ENCODE measurements at places on chromosomes 16 and 17.

DNA sequence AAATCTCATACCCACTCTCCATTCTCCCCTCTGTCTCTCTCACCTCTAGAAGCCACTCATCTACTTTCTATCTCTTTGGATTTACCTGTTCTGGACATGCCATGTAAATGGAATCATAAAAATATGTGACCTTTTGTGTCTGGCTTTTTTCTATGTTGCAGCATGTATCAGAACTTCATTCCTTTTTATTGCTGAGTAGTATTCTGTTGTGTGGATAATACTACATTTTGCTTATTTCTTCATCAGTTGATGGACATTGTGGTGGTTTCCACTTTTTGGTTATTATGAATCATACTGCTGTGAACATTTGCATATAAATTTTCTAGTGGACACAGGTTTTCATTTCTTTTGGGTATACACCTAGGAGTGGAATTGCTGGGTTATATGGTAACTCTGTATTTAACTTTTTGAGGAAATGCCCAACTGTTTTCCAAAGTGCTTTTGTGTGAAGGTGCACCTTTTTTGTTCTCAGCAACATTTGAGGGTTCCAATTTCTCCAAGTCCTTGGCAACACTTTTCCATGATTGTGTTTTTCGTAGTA lies 18.2 kb downstream of the MRTFB start:
- no peak for DNase-seq
- peaks cover 24% of the 10 kb centered on the region for H3K4me1 ChIP-seq
- H3K27me3 ChIP-seq, result peaks cover 2% of the 10 kb centered on the region
- no peak overlapping the region for H3K27ac ChIP-seq
- no peak overlapping the region for H3K4me3 ChIP-seq

DNA sequence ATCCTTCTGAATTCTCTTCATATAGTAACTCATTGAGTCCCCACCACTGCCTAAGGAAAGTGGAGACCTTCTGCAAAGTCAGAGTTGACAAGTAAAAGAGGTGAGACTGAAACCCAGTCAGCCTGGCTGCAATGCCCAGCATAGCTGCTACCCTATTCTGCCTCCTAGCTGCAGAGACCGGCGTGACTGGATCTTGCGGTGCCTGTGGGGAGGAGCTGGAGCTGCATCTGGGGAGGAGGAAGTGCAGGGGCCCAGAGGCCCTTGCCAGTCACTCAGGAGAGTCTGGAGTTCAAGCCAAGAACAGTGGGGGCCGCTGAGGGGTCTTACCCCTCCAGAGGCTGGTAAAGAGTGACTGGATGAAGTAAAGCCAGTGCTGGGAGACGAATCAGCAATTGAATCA lies 35.0 kb upstream of the ZNF423 start:
- peaks cover 12% of the 10 kb centered on the region for H3K4me1 ChIP-seq
- no peaks in the 10 kb centered on the region for H3K36me3 ChIP-seq
- H3K4me3 ChIP-seq, result no peak overlapping the region
- peak; percentile 57 for DNase-seq
- peaks cover 3% of the 10 kb centered on the region for H3K27me3 ChIP-seq
- H3K27ac ChIP-seq, result no peak overlapping the region

DNA sequence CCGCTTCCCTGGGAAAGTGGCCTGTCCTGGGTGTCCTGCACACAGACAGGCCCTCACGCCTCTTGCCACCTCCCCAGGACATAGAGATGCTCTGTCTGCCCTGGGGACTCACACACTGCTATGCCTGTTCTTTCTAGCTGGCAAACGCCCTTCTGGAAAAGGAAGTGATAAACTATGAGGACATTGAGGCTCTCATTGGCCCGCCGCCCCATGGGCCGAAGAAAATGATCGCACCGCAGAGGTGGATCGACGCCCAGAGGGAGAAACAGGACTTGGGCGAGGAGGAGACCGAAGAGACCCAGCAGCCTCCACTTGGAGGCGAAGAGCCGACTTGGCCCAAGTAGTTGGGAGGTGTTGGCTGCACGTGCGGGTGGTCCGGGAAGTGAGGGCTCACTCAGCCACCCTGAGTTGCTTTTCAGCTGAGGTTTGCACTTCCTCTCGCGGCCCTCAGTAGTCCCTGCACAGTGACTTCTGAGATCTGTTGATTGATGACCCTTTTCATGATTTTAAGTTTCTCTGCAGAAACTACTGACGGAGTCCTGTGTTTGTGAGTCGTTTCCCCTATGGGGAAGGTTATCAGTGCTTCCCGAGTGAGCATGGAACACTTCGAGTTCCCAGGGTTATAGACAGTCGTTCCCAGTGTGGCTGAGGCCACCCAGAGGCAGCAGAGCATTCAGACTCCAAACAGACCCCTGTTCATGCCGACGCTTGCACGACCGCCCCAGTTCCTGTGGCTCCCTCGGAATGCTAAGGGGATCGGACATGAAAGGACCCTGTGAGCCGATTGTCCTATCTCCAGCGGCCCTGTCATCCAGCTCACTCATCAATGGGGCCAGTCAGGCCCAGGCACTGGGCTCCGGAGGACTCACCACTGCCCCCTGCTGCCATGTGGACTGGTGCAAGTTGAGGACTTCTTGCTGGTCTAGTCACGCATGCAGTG lies 3.5 kb upstream of the RPL13 start:
- peaks cover 6% of the 10 kb centered on the region for H3K27me3 ChIP-seq
- H3K4me3 ChIP-seq, result peak overlapping the region; percentile 24
- DNase-seq, result peak; percentile 93
- H3K4me1 ChIP-seq, result peaks cover 12% of the 10 kb centered on the region

GRCh38 chr17:31660684-31661083 lies 198.4 kb downstream of the COPRS start:
- H3K36me3 ChIP-seq, result peaks cover 5% of the 10 kb centered on the region
- DNase-seq, result no peak
- peaks cover 6% of the 10 kb centered on the region for H3K27me3 ChIP-seq
- H3K4me1 ChIP-seq, result no peaks in the 10 kb centered on the region

DNA sequence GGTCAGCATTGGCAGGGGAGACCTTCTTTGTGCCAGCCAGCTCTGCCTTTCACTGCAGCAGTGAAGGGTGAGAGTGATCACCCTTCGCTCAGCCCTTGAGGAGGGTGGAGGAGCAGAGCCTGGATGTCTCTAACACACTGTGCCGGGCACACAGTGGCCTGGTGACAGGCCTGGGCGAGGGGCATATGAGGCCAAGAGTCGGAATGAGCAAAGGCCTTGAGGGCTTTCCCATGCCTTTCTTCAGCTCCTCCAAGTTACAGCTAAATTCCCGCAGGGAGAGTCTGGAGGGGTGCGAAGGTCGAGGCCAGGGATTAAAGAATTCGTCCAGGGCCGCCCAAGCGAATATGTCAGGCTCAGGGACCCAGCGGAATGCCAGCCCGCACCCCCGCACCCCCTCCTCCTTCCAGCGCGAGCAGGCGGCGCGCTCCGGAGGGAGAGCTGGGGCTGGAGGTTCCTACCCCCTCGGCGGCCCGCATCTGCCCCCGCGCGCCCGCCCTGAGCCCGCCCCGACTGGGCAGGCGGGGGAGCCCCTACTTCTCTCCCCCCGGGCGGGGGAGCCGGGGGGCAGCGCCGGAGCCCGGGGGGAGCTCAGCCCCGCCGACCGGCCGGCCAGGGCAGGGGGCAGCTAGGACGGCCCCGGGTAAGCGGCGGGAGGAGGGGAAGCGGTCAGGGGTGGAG lies at the start of gene RASL10B:
Gene RASL10B, plus strand, starts transcription at position 401 of the 678 bp plus-strand sequence. CDS start 3,546 bp downstream, outside the sequence.
- peaks cover 9% of the 10 kb centered on the region for H3K36me3 ChIP-seq
- H3K27me3 ChIP-seq, result peaks cover 11% of the 10 kb centered on the region
- peak; percentile 59 for DNase-seq
- H3K27ac ChIP-seq, result no peak within 1 kb of the TSS

- no peak overlapping the region for H3K27ac ChIP-seq
- peaks cover 45% of the 10 kb centered on the region for H3K4me1 ChIP-seq
- no peak for DNase-seq
- H3K36me3 ChIP-seq, result peaks cover 21% of the 10 kb centered on the region
Observed at GRCh38 chr17:82274134-82275020, 877 bp upstream of the CSNK1D start.

DNA sequence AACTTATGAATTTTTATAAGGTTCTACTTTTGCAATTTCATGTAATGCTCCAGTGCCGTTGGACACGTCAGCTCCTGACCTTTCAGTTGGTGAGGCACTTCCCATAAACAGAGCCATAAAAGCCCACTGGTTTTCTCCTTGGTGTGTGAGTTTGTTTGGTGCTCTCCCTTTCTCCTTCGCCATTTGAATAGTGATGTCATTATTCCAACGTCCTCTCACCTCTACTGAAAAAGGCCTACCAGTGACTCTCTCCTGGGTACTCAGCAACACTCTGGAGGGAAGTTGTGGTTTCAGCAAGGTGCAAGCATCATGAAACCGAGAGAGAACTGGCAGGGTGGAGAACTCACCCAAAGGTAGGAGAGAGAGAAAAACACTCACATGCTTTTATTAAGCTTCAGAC lies 29.6 kb upstream of the HNF1B start:
- H3K4me1 ChIP-seq, result peaks cover 4% of the 10 kb centered on the region
- H3K27me3 ChIP-seq, result peaks cover 2% of the 10 kb centered on the region
- DNase-seq, result no peak
- H3K4me3 ChIP-seq, result no peak overlapping the region
- H3K27ac ChIP-seq, result no peak overlapping the region

- H3K27ac ChIP-seq, result no peak overlapping the region
- H3K4me1 ChIP-seq, result no peaks in the 10 kb centered on the region
- DNase-seq, result no peak
- no peak overlapping the region for H3K4me3 ChIP-seq
Observed at GRCh38 chr16:7714775-7715174, 382.1 kb downstream of the RBFOX1 start.

GRCh38 chr17:19539040-19539399 lies 5.4 kb downstream of the SLC47A1 start:
- peaks cover 9% of the 10 kb centered on the region for H3K27me3 ChIP-seq
- no peak overlapping the region for H3K4me3 ChIP-seq
- H3K4me1 ChIP-seq, result peaks cover 13% of the 10 kb centered on the region

GRCh38 chr16:3088450-3088849 lies 10.6 kb downstream of the ZSCAN10 start:
- peaks cover 43% of the 10 kb centered on the region for H3K4me1 ChIP-seq
- H3K27ac ChIP-seq, result peak overlapping the region; percentile 96
- DNase-seq, result no peak
- H3K27me3 ChIP-seq, result peaks cover 14% of the 10 kb centered on the region

GRCh38 chr17:55005520-55005919 lies 37.0 kb downstream of the STXBP4 start:
- no peaks in the 10 kb centered on the region for H3K4me1 ChIP-seq
- no peaks in the 10 kb centered on the region for H3K36me3 ChIP-seq
- no peaks in the 10 kb centered on the region for H3K27me3 ChIP-seq
- no peak overlapping the region for H3K27ac ChIP-seq

DNA sequence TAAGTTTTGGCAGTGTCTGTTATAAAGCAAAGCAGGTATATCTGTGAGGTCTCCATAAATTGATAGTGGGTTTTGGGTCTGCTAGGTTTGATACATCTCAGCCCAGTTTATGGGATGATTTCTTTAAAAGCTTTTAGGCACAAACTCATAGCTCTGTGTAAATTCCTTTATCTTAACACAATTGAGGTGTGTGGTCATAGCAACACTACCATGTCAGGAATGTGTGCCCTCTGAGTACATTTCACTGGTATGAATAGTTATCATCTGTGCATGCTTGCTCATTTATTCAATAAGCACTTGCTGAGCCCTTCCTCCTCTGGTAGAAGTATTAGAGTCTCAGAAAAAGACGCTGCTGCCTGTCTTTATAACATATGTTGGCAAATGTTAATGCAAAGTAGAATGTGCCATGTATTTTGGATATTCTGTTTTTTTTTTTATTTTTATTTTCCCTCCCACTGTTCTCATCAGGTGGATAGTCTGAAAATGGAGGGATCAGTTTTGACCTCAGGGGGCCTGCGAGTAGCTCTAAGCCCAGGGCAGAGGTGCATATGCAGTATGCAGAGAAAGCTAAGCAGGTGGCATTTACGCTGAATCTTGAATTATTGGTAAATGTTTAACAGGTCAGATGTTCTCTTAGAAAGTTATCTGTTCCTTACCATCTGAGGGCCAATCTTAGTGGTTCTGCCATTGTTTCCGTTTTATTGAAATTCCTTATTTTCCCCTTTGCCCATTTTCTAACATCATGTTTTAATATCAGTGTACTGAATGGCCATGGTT lies 90.7 kb downstream of the WNT3 start:
- H3K27ac ChIP-seq, result no peak overlapping the region
- no peak for DNase-seq
- H3K27me3 ChIP-seq, result no peaks in the 10 kb centered on the region
- H3K36me3 ChIP-seq, result no peaks in the 10 kb centered on the region
- peaks cover 18% of the 10 kb centered on the region for H3K4me1 ChIP-seq
- H3K4me3 ChIP-seq, result no peak overlapping the region

DNA sequence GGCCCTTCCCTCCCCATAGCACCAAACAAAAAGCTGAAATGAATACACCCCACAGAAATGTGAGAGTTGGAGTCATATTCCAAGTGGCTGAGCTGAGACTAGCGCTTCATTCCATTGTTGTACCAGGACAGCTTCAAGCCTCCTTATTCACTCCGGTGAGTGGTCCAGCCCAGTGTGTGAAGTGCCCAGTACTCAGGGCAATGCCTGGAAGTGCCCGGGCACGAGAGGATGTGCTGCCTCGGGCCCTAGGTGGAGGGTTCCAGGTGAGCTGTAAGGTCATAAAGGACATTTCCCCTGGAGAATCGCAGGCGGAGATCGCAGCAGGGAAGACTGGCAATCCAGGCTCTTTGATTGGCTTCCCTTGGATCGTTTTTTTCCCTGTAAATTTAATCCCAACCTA lies 5.4 kb upstream of the CYLD start:
- H3K4me3 ChIP-seq, result no peak overlapping the region
- peaks cover 7% of the 10 kb centered on the region for H3K27me3 ChIP-seq
- peaks cover 14% of the 10 kb centered on the region for H3K4me1 ChIP-seq
- no peak overlapping the region for H3K27ac ChIP-seq
- peaks cover 5% of the 10 kb centered on the region for H3K36me3 ChIP-seq
- DNase-seq, result no peak

DNA sequence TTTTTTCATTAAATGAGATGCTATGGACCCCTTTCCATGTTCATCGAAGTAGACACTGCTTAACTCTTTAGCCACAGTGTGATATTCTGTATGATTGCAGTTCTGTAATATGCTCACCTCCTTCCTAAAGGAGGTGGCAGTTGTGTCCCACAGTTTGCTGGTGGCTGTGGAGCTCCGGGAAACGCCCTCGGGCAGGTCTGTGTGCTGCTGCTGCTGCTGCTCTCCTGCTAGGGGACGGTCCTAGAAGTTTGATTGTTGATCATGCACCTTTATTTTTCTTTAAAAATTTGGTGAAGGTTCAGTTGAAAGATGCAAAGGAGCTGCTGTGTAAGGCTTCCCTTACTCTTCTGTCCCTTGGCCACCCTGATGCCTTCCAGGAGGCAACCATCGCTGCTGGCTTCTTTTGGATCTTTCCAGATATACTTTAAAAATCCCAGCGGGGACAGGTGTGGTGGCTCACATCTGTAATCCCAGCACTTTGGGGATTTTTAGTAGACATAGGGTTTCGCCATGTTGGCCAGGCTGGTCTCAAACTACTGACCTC lies 8.4 kb upstream of the CLEC18A start:
- no peak overlapping the region for H3K27ac ChIP-seq
- no peak for DNase-seq
- no peak overlapping the region for H3K4me3 ChIP-seq
- H3K36me3 ChIP-seq, result peaks cover 6% of the 10 kb centered on the region
- no peaks in the 10 kb centered on the region for H3K4me1 ChIP-seq
